Activated B cell treated with CpG ODN at 0.5 μM for 24 hours (primary cell): ENCODE measurements at places on chromosomes 2 and 18.

DNA sequence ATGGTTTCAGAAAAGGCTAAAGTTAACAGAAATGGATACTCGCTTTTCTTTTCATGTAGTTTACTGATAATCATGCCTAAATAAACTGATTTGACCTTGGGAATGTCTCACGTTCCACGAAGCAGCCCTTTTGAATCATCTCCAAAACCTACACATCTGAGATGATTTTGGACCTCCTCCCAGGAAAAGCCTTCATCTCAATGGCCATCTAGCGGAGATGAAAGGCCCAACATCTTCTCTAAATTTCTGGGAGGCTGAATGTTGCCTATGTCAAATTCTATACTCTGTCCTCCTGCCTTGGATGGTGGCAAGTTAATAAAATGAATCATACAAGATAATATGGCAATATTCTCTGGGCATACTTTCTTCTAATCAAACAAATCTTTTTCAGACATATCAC is 448.5 kb downstream of the ZEB2 start:
- H3K27me3 ChIP-seq, result no peaks in the 10 kb centered on the region
- H3K4me3 ChIP-seq, result no peak overlapping the region
- peaks cover 2% of the 10 kb centered on the region for H3K4me1 ChIP-seq
- H3K36me3 ChIP-seq, result no peaks in the 10 kb centered on the region

DNA sequence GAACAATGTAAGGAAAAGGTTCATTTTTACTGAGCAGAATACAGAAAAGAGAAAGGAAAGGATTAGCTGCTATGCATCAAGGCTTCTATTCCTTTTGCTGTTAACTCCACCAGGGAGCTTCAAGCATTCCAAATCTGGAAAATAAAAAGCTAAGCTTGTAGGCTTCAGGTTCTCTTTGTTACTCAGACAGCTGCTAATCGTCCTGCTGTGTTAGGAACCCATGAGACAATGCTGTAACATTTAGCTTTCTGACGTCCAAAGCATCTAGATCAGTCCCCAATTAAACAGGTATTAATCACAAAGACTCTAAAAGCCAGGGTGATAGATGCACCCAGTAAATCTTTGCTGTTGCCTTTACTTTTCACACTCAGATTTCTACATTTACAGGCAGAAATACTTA is 103.8 kb downstream of the EPHA4 start:
- H3K4me3 ChIP-seq, result no peak overlapping the region
- DNase-seq, result no peak

GRCh38 chr2:128310761-128311160 is 7.9 kb downstream of the HS6ST1 start:
- peaks cover 40% of the 10 kb centered on the region for H3K4me1 ChIP-seq
- H3K4me3 ChIP-seq, result no peak overlapping the region
- H3K27me3 ChIP-seq, result no peaks in the 10 kb centered on the region
- peaks cover 17% of the 10 kb centered on the region for H3K36me3 ChIP-seq

GRCh38 chr2:153287109-153287801 is 191.3 kb downstream of the RPRM start:
- H3K4me3 ChIP-seq, result no peak overlapping the region
- H3K27ac ChIP-seq, result no peak overlapping the region
- no peaks in the 10 kb centered on the region for H3K4me1 ChIP-seq
- H3K27me3 ChIP-seq, result no peaks in the 10 kb centered on the region
- no peaks in the 10 kb centered on the region for H3K36me3 ChIP-seq

DNA sequence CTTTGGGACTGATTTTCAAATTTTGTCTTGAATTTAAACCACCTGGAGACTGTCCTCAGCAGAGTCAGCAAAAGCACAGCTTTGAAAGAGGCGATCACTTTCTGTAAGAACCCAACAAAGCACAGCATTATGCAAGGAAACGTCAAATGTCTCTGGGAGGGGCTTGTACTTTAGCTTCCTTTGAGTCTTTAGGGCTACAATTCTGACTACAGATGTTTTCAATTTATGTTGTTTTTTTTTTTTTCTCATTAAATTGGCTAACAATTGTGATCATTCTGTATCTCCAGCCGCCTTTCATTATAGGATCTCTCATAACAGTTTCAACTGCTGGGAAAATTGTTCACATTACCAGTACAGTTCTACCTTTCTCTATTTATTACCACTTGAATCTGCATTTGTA is 48.3 kb downstream of the COL3A1 start:
- no peak for DNase-seq
- H3K4me1 ChIP-seq, result no peaks in the 10 kb centered on the region
- no peaks in the 10 kb centered on the region for H3K27me3 ChIP-seq
- no peak overlapping the region for H3K27ac ChIP-seq

- no peaks in the 10 kb centered on the region for H3K4me1 ChIP-seq
- no peaks in the 10 kb centered on the region for H3K36me3 ChIP-seq
- DNase-seq, result no peak
- no peaks in the 10 kb centered on the region for H3K27me3 ChIP-seq
Measured at GRCh38 chr2:138365581-138365980, 136.0 kb upstream of the SPOPL start.

DNA sequence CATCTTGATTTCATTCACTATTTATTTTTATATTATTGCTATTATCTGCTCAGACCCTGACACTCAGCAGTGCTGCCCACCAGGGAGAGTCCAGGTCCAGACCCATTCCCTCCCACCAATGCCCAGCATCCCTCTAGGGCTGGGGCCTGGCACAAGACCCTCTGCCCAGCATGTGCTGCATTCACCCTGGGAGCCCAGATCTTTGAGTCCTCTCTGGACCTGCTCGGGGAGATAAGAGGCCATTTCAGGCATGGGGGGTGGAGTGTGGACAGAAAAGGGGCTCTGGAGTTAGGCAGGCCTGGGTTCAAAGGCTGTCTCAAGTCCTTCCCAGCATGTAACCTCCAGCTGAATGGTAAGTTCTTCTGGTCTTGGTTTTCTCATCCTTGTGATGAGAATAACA is 209.6 kb downstream of the CYP26B1 start:
- H3K27me3 ChIP-seq, result peaks cover 8% of the 10 kb centered on the region
- DNase-seq, result no peak
- H3K4me3 ChIP-seq, result no peak overlapping the region
- no peaks in the 10 kb centered on the region for H3K4me1 ChIP-seq
- H3K36me3 ChIP-seq, result no peaks in the 10 kb centered on the region

DNA sequence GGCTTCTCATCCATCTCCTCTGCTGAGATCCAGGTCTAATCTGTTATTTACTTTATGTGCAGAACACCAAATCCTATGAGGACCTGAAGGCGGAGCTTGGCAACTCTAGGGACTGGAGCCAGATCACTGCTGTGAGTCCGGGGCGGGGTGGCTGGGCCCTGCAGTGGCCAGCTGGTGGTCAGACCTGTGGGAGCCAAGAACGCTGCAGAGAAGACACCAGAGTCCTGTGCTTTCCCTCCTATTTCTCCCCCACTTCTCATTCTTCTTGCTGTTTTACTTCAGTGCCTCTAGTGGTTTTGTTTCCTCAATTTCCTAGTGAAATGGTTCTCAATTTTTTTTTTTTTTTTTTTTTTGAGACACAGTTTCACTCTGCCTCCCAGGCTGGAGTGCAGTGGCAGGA is 19.7 kb downstream of the VIL1 start:
- no peak overlapping the region for H3K27ac ChIP-seq
- no peaks in the 10 kb centered on the region for H3K36me3 ChIP-seq
- no peak for DNase-seq
- H3K4me3 ChIP-seq, result no peak overlapping the region
- H3K4me1 ChIP-seq, result peaks cover 20% of the 10 kb centered on the region
- H3K27me3 ChIP-seq, result no peaks in the 10 kb centered on the region

DNA sequence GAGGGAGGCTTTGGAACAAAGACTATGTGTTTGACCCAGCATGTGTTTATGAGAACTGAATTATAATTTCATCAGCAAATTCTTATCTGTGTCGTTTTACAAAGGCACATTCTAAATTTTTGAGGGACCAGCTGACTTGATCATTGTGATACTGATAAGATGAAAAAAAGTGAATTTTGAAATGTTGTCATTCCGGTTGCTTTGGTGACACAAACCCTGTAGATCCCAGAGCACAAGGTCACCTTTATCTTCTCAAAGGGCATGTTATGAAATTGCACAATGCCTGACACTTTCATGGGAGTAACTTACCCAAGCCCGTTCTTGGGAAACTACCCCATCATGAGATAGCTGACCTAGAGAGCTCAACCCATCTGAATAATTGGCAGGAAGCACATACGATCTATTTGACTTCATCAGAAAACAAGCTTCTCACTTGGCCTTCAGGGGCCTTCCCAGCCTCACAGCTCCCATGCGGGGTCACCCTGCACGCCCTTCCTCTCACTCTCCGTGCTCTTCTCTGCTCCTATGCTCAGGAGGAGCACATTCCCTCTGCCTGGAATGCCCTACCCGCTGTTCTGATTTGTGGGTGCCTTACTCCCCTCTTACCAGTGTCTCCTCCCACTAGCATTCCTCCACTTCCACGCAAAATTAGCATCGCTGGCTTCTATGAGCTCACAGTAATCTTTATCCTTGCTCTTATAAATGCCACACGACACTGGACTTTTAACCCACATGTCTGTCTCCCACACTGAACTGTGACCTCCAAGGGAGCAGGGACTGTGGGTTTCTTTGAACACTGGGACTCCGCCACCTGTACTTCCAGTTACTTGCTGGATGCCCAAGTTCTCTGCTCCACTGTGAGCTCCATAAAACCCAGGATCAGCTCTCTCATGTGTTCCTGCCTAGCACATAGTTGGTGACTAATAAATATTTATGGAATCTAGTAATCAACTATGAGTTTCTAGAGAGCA is 555.8 kb upstream of the ID2 start:
- H3K27ac ChIP-seq, result no peak overlapping the region
- H3K4me1 ChIP-seq, result no peaks in the 10 kb centered on the region
- no peak for DNase-seq
- H3K36me3 ChIP-seq, result no peaks in the 10 kb centered on the region
- no peak overlapping the region for H3K4me3 ChIP-seq

DNA sequence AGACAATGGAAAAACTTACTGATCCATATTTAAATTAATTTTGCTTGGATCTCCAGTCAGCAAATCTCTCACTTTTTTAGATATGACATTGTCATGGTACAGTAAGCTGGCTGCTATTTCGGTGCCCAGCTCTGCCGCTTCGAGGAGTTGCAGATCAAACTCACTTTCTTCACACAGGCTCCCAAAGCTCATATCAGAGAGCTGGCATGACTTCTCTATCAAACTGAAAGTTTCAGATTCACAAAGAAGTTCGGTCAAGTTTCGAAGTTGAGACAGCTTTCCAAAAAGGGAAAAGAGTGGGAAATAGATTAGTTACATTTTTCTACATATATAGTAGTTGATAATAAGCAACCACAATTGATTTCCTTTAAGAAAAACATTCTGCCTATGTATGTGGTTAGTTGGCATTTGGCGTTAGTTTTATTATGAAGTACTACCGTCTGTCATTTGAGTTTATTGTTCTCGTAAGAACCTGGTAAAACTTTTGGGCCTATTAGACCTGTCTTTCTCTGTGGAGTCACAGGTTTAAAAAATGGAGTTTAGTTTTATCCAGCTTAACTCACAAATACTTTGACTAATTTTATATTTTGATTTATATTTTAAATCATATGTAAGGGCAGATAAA is 118.8 kb downstream of the ABCA12 start:
- no peaks in the 10 kb centered on the region for H3K36me3 ChIP-seq
- no peak overlapping the region for H3K27ac ChIP-seq
- no peak for DNase-seq
- H3K4me3 ChIP-seq, result no peak overlapping the region
- H3K27me3 ChIP-seq, result no peaks in the 10 kb centered on the region

- no peaks in the 10 kb centered on the region for H3K4me1 ChIP-seq
- H3K36me3 ChIP-seq, result peaks cover 26% of the 10 kb centered on the region
- no peak overlapping the region for H3K4me3 ChIP-seq
- H3K27me3 ChIP-seq, result no peaks in the 10 kb centered on the region
- H3K27ac ChIP-seq, result no peak overlapping the region
- no peak for DNase-seq
Measured at GRCh38 chr18:9722691-9723090, 14.6 kb downstream of the RAB31 start.

- no peak overlapping the region for H3K27ac ChIP-seq
- H3K4me1 ChIP-seq, result no peaks in the 10 kb centered on the region
- no peak overlapping the region for H3K4me3 ChIP-seq
- no peaks in the 10 kb centered on the region for H3K27me3 ChIP-seq
- H3K36me3 ChIP-seq, result no peaks in the 10 kb centered on the region
- DNase-seq, result no peak
Measured at GRCh38 chr2:149819356-149819957, 231.9 kb upstream of the MMADHC start.

GRCh38 chr2:118774458-118775133 is 72.9 kb downstream of the EN1 start:
- H3K27me3 ChIP-seq, result peaks cover 51% of the 10 kb centered on the region
- no peaks in the 10 kb centered on the region for H3K36me3 ChIP-seq
- no peak for DNase-seq
- no peak overlapping the region for H3K4me3 ChIP-seq
- H3K27ac ChIP-seq, result no peak overlapping the region
- peaks cover 2% of the 10 kb centered on the region for H3K4me1 ChIP-seq

GRCh38 chr2:71668326-71669057 is 215.1 kb downstream of the DYSF start:
- H3K36me3 ChIP-seq, result no peaks in the 10 kb centered on the region
- no peak for DNase-seq
- peaks cover 4% of the 10 kb centered on the region for H3K27me3 ChIP-seq
- no peak overlapping the region for H3K4me3 ChIP-seq
- no peak overlapping the region for H3K27ac ChIP-seq
